ENCODE measurements at places on chromosomes 16 and 17. TPM values are rescaled to one million over a fixed set of nuclear protein-coding genes. Genes with fewer than 3 reads are reported as not detected.

The TEDC2 gene
- total RNA-seq = 34.8 TPM

- peak; percentile 59 for DNase-seq
Observed at GRCh38 chr17:1275962-1276736, 3.3 kb upstream of the TRARG1 start.

DNA sequence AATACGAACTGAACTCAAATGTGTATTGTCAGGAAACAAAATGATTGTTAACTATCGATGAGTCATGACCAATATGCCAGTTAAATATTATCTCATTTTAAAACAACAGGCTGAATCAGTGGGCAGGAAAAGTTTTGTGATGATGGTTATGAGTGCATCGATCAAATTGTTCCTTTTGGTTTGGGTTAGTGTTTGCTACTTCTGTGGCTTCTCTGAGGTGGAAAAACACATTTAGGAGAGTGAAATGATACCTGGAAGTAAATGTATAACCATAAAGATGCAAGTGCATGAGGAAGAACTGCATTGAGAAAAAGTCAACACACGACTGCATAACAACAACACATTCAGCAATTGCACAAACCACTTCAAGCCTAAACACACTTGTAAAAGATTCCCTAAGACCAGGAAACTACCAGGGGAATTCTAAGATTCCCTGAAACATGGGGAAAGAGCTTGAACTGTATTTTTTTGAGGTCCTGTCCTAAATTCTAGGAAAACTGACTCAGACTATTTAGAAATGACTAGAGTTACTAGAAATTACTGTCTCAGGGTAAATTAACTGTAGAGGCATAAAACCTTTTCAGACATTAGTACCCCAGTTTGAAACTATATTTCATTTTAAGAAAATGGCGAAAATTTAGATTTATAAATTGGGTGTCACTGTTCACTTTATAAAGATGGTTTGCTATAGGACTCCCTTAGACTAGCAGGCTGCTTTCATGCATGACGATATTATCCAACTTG, 44.8 kb downstream of the CDYL2 start:
- DNase-seq = no peak

- DNase-seq = peak; percentile 89
Observed at GRCh38 chr17:76385892-76386786, 1.7 kb downstream of the SPHK1 start.
